CD4-positive, alpha-beta T cell treated with Interleukin-2 at 100 ng/mL for 4 hours (primary cell): ENCODE measurements at places on chromosomes 12 and 14.

GRCh38 chr12:122959566-122960192, 6.6 kb downstream of the ABCB9 start:
- DNase-seq, result no peak

DNA sequence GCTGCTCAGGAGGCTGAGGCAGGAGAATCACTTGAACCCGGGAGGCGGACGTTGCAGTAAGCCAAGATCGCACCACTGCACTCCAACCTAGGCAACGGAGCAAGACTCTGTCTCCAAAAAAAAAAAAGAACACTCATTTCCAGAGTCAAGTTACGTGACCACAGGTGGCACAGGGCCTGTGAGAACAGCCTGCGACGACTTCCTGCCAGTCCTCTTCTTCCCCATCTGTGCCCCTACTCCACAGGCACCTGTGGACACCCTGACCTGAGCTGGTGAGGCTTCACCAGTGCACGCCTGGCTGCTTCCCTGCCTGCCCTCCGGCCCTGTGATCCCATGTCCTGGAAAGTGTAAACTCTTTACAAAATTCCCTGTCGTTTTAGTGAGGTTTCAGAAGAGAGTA, 77.7 kb downstream of the PPP2R5C start:
- DNase-seq, result no peak

GRCh38 chr12:123384994-123385376, 1.1 kb downstream of the KMT5A start:
- DNase-seq, result no peak

GRCh38 chr14:36054353-36055051, 122.0 kb downstream of the PTCSC3 start:
- no peak for DNase-seq

- DNase-seq, result no peak
These were observed 89.8 kb downstream of the RERG start for GRCh38 chr12:15131431-15131830.

DNA sequence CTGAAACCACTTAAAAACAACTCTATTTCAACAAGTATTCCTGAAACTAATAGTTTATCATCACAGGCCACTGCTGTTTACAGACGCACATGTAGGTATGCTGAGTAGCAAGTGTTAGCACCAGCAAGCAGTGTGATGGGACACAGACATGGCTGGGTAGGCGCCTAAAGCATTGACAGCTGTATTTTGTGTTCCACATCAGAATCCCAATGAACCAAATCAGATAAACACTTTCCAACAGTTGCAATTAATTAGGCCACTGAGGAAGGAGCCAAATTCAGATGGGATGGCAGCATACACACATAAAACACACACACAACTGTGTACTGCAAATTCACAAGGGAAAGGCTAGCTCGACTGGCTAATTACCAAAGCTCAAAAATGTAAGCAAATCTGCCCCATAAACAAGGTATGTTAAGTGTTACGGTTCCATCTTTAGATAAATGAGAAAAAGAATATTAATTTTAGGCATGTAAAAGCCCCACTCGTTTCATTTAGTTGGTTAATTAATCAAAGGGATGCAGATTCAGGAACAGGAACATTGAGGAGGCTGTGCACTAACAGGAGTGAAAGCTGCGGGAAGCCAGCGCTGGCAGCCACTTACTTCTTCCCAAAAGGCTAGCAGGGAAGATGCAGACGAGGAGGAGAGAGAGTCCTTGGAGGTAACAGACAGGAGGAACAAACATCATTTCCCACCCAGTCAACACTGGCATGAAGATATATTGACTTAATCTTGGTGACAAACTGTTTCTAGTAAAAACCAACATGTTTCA, 33.4 kb downstream of the AMN start:
- no peak for DNase-seq

DNA sequence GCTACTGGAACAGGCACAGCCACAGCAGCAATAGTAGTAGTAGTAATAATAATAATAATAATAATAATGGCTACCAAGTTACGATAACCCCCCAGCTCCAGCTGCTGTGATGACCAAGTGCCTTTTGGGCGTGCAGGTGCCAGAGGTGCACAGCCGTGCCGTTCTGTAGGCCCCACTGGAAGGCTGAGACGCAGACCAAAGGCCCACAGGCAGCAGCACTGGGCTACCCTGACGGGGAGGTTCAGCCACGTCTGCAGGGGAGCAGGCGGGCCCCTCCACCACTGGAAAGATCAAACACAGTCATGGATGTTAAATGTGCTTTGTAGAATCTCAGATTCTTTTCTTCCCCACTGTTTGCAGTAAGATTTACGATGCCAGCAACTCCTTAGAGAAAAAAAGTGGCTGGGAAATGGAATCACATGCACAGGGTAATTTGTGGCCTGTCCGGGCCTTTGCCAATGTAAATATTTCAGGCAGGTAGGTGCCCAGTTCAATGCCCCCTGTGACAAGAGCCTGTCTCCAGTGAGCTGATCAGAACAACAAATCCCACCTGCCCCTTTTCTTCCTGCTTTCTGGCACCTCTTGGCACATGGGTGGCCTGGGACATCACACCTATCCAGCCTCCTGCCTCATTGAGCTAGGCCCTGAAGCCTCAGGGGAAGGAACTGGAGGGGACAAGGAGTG, 32.6 kb downstream of the CCDC85C start:
- DNase-seq, result no peak

DNA sequence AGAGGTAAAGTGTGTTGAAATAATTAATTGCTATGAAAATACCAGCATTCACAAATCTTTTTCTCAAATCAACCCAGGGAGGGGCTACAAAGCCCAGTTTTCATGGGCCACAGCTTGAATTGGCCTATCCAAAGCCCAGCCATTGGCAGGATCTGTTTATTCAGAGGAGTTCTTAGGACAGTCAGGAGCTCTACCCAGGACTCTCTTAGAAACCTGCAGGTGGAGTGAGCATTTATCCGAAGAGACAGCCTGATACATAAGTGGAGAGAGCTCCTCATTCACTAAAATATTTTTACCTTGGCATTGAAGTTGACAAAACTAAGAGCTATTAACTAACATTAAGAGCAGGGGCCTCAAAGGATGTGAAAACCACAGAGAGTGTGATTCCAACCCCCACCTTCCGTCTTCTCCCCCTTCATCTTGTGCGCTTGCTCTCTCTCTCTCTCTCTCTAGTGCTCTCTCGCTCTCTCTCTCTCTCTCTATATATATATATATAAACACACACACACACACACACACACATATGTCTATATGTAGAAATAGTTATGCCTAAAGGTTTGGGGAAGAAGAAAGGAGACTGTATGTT, 315.5 kb downstream of the SNAPC1 start:
- DNase-seq, result peak; percentile 19

DNA sequence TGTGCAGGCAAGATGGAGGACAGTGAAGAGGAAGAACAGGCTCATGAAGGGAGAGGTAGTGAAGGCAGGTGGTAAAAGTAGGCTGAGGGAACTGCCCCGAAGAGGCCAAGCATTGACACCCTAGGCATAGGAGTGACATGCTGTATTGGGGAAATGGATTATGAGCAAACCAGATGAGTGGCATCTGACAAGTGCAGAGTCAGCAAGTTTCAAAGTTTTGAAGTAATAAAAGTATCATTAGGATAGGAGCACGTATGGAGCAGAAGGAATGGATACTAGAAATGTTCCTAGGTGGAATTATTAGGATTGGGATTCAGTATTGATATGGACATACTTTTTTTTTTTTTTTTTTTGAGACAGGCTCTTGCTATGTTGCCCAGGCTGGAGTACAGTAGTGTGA, 139.8 kb downstream of the SAMD4A start:
- DNase-seq, result no peak

GRCh38 chr12:116150001-116150400, 127.5 kb downstream of the MED13L start:
- no peak for DNase-seq

DNA sequence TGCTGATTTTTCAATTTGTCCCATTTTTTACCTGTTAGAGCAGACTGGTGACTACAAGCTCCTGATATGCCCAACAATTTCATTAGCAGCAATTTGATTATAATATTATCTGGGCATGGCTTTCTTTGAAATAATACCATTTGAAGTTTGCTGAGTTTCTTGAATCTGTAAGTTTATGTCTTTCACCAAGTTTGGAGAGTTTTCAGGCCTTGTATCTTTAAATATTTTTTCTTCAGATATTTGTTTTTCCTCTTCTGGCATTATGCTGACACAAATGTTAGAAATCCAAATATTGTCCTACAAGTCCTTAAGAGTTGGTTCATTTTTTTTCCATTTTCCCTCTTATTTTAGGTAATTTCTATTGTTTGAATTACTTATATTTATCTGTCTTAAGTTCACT, 30.4 kb downstream of the SLC2A13 start:
- DNase-seq, result no peak

DNA sequence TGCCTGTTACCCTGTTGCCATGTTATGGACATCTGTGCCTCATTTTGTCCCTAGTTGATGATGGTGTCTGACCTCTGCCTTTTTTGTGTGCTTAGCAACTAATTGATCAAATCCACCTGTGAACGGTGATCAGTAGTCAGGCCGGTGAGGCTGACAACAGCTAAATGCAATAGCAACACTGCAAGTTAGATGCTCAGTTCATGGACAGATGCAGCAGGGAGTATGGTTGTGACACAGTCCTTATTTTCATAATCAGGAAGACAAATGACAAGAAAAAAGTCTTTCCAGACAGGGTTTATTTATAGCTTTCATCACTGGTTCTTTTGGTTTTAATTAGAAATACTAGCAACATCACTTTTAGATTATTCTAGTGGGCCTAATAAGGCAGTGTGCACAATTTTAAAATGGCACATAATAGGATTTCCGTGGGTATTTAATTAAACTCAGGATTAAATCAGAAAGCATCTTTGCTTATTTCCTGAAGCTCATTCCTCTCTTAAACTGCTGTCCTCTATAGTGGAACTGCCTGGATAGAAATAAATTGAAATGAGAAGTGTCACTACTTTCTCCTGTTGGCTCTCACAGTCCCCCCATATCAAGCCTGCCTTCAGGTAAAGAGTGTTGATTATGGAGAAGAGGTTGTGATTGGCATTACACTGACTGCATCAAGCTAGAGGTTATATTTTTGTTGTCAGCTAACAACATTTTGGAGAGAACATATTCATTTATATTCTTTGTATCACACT, 281.1 kb upstream of the NAV3 start:
- DNase-seq, result no peak

- DNase-seq, result no peak
These were observed at the start of gene TMEM179 for GRCh38 chr14:104604458-104605449. Gene TMEM179 (minus strand): TSS chr14:104604772. CDS start chr14:104604741, 31 bp downstream.

- DNase-seq, result no peak
These were observed 331.2 kb upstream of the FBXO33 start for GRCh38 chr14:39763402-39763890.

DNA sequence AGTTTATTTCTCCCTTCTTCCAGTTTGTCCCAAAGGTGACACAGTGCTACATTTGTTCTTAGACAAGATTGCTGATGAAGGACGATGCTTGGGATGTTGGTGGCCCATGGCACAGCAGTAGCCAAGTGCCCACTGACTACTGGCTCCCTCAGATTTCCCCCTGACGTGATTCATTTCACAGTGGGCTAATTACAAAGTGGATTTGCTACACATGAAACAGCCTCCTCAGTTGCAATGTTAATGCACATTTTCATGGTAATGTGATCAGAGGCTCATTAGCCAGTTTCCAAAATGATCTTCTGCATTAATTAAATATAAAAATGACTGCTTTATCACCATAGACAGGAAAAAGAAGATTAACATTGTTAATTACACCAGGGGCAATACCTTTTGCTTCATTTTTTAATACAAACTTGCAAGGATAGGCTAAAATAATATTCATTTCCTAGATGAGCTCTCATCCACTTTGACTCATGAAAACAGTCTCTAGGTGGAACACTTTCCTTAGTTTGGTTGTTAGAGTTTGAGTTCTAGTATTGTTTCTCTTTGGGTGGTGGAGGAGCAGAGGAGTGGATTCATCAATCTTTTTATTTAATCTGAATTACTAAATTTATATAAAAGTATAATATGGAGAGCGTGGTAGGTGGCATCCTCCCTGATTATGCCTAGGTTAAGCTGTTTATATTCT, 250.9 kb downstream of the PDZRN4 start:
- no peak for DNase-seq

DNA sequence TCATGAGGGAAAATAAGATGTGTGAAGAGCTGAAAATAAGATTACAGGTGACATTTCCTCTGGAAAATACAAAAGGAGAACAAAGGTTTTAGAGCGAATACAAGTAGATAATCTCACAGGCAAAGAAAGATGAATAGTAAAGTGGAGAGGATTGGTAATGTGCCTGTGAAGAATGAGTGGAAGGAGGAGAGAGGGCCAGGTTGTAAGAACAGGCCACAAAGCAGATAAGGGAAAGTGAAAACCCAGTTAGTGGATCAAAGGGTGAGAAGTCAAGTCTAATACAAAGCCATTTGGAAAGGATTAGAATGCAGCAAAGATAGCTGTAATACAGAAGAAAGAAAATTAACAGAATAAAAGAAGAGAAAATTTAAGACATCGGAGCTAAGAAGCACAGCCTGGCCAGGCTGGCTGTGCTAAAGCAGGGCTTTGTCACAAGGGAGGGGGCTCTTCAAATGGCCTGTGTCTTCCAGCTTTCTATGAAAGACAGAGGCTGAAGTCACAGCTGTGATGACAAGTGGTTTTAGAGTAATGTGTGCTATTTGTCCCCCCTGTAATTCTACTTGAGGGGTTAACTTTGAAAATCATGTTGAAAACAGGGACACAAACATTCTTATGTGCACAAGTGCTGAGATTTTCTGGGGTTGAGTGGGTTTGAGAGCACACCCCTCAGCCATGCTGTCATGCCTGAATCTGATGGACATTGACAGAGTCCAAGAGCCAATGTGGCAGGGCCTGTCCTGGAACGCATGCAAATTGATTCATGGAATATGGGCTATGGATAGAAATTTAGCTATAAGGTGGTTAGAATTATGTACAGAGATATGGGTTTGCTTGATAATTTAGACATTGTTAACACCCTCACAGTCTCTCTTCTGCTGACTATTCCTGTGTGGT, 344.5 kb upstream of the NAV3 start:
- no peak for DNase-seq

GRCh38 chr12:1445807-1446206, 148.6 kb downstream of the FBXL14 start:
- no peak for DNase-seq

DNA sequence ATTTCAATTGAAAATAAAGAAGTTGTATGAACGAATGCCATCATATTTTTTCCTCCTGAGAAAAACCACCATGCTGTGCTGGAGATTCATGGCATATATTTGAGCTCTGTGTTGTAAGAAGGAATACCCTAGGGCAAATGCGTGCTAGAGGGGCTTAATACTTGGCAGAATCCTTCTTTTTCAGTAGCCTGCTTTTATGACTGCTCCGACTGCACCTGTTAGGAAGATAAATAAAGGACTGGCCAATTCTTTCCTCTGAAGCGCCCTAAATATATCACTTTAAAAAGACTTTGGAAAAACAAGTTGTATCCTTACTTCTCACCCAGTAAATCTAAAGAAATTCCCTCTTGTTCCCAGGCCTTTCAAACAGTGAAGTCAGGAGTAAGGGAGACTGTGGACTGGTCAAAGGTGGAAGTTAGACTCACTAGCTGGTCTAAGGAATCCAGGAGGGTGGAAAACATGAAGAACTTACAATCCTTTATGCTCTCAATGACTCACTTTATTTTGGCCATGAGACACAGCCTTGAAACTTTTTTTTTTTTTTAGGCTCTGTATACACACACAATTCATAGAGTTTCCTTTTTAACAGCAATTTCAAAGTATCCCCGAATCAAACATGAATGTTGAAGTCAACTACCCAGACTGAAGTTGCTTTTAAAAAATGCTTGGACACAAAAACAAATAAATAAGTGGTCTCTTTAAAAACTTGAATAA, 5.2 kb downstream of the MYBPC1 start:
- no peak for DNase-seq
